ENCODE measurements at places on chromosomes 3 and 15. TPM values are rescaled to one million over a fixed set of nuclear protein-coding genes. Genes with fewer than 3 reads are reported as not detected.
A peak's percentile ranks its signal among the peaks of the same experiment; 100 is the strongest.

CTXN2 gene
- total RNA-seq = 0.18 TPM

RBP2 gene
- not detected for total RNA-seq

ERICH6 gene
- 0.40 TPM for total RNA-seq

- DNase-seq = peak; percentile 43
Measured at GRCh38 chr3:125165189-125165947, 47.2 kb downstream of the SLC12A8 start.

RBPMS2 gene
- total RNA-seq = 40.5 TPM

- DNase-seq = no peak
Measured at GRCh38 chr3:160141485-160142185, 83.6 kb upstream of the C3orf80 start.

PATL2 gene
- total RNA-seq = 0.35 TPM
